ENCODE measurements at places on chromosomes 3 and 15.

- no peak for DNase-seq
Measured at GRCh38 chr3:32155117-32155516, 48.7 kb downstream of the GPD1L start.

GRCh38 chr3:153330901-153331300 is 168.9 kb downstream of the RAP2B start:
- no peak for DNase-seq

DNA sequence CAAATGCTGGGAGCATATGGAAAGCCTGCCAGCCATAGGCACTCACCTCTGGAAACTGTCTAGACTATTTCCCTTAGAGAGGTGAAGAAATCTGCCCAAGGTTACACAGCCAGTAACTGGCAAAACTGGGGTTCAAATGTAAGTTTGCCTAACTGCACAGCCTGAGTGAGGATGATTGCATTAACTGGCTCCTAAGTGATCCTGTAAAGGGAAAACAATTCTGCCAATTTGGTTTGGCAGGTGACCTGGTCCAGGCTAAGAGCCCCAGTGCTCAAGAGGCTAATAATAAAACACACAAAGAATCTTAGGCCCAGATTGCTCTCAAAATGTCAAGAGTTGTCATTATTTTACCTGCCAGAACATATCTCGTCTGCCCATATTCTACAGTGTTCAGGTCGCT is 43.9 kb upstream of the SPRED1 start:
- no peak for DNase-seq

GRCh38 chr3:66370179-66370578 is 130.6 kb downstream of the LRIG1 start:
- DNase-seq: no peak

GRCh38 chr15:78072080-78072892 is 5.2 kb downstream of the TBC1D2B start:
- no peak for DNase-seq

DNA sequence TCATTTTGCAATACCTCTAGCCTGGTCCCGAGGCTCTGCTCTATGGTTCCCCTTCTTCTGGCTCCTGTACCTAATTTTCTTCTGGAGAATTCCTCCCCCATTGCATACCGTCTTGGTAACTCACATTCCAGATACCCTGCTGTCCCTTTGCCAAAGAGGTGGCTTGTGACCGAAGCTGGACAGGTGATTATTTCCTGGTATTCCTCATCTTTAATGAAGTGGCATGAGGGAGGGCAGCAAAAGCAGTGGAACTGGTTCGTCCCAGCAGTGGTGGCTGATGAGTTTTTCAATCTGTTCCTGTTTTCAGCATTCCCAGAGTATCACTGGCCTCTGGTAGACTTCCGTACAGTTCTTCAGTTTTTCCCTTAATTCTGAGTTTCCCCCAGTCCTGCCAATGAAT is 186.2 kb upstream of the CADPS start:
- DNase-seq: no peak

DNA sequence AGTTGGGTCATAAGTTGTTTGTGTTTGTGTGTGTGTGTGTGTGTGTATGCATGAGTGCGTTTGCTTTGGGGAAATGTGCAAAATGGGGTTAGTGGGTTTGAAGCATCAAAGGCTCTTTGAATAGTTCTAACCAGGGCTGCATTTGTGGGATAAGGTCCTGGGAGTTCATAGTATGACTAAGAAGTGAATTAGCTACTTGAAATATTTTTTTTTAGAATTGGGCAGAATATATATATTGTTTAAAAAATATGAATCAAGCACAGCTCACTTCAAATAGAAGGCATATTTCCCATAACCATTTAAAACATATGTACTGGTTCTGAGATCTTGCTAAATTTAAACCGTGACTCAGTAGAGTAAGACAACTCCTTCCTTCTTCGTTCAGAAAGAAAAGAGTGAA is 43.1 kb downstream of the IGF2BP2 start:
- DNase-seq: no peak

DNA sequence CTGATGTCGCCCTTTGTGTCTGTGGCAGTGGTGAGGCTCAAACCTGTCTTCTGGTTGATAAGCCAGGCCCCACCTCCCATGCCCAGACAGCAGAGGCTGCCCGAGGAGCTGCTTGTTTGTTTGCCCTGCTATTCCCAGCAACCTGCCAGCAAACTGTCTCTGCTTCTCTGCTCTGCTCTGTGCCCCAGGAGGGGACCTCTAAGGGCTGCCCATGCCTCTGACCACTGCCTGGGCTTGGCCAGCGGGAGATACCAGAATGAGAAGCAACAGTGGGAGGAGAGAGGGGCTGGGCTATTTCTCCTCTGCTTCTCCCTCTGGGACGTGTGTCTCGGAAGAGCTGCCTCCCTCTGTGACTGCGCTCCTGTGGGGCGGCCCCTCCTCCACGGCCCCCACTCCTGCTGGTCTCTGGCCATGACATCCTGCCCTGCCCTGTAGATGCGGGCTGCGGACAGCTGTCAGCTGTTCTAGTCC is 213.1 kb downstream of the RPLP1 start:
- no peak for DNase-seq

DNA sequence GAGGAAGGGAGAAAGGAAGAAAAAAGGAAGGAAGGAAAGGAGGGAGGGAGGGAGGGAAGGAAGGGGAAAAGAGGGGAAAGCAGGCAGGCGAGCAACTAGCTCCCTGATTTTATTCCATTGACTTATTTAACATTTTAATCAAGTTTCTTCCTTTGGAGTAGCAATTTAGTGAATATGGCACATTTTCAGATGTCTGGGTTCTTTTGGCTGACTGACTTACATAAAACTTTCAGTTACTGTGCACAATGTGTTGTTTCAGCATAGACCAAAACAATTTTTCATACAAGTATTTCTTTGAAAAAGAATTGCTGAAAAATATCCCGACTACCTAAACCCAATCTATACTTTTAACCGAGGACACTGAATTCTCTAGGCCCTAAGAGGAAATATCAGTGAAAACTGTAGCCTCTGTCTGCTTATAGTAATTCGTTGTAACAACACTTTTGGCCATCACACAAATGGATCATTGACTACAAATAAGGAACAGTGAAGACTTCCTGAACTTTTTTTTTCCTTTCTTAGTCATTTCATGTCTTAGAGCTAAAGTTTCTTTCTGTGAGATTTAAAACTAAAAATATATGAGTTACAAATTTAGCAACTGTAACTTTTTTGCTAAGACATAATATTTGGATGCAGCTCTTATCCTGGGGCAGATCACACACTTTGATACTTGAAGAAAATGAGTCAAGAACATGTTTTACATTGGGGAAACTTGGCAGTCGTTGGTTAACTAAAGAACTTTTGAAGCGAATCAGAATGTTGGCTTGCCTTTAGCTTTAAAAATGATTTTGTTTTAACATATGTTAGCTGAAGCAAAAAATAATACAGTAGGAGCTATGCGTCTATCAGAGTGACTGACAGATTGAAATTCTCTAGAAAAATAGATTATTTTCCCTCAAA is 79.6 kb downstream of the SOX2 start:
- DNase-seq: no peak

DNA sequence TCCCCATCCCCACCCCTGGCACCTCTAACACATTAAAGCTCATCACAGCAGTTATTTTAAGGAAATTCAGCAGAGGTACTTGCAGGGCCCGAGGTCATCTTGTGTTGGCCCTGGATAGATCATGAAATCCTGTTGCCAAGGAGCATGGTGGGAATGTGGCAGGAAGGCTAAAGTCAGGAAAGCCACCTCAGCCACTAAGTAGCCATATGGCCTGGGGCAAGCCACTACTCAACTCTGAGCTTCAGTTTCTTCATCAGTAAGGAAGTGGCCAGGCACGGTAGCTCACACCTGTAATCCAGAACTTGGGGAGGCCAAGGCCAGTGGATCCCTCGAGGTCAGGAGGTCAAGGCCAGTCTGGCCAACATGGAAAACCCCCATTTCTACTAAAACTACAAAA is 55.9 kb downstream of the LIPC start:
- DNase-seq: no peak

DNA sequence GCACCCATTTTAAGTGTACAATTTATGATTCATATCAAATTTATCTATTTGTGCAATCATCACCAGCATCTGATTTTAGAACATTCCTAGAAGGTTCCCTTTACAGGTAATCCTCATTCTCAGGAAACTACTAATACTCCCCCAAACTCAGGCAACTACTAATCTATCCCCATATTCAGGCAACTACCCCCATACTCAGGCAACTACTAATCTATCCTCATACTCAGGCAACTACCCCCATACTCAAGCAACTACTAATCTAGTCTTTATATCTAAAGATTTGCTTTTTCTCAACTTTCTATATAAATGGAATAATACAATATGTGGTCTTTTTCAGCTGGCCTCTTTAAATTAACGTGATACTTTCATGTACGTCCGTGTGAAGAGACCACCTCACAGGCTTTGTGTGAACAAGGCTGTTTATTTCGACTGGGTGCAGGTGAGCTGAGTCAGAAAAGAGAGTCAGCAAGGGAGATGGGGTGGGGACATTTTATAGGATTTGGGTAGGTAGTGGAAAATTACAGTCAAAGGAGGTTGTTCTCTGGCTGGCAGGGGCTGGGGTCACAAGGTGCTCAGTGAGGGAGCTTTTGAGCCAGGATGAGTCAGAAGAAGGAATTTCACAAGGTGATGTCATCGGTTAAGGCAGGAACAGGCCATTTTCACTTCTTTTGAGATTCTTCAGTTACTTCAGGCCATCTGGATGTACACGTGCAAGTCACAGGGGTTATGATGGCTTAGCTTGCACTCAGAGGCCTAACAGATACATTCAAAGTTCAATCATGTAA is 1444.5 kb upstream of the CADM2 start:
- DNase-seq: no peak

Measured in T-helper 2 cell (primary cell).